ENCODE measurements at places on chromosomes 7 and 10.
A peak's percentile ranks its signal among the peaks of the same experiment; 100 is the strongest.

- no peak for DNase-seq
Observed at GRCh38 chr10:963186-963585, 25.0 kb upstream of the GTPBP4 start.

DNA sequence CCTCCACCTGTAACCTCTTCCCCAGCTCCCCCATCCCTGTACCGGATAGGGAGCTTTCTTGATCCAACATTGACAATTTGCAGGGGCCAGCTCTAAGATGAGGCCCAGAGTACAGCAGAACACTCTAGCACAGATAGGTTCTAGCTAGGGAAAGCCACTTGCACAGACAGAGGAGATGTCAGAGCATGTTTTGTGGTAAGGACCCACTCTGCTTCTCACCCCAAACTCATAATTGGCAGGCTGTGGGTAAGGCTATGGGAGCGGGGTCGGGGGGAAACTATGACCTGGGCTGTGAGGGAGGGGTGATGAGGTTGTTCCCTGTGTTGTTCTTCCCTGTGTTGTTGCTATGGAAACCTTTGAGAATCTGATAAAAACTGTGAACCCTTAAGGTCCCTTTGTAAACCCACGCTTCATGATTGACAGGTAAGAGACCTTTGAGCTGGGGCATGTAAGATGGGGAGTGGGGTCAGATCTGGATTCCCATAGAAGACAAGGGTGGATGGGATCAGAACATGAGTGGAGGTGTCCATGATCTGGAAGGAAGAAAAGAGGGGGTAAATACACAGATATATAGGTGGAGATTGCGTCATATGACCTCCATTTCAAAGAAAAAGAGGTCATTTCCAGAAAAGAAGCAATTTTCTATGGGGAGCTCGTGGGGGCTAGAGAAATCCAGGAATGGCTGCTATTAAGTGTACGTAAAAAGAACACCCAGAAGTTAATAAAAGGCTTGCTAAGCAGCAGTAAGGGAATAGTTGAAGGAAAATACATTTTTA lies 4.0 kb downstream of the CALD1 start:
- no peak for DNase-seq

GRCh38 chr10:70816220-70816894 lies 609 bp downstream of the SGPL1 start:
- peak; percentile 32 for DNase-seq

GRCh38 chr10:75658915-75659314 lies 227.5 kb downstream of the LRMDA start:
- DNase-seq = no peak

All from stimulated activated CD4-positive, alpha-beta T cell treated with anti-CD3 and anti-CD28 coated beads, Interleukin-12 subunit alpha, Interleukin-12 subunit beta, amount 100 ng/mL, for 4 hours (primary cell).